Stimulated activated memory B cell treated with anti-CD40 and anti-IgM and Interleukin-4, amounts not matched to agents 10 μg/mL and 1 μg/mL and 100 μg/mL, for 72 hours (primary cell): ENCODE measurements at places on chromosomes 11 and 22.

DNA sequence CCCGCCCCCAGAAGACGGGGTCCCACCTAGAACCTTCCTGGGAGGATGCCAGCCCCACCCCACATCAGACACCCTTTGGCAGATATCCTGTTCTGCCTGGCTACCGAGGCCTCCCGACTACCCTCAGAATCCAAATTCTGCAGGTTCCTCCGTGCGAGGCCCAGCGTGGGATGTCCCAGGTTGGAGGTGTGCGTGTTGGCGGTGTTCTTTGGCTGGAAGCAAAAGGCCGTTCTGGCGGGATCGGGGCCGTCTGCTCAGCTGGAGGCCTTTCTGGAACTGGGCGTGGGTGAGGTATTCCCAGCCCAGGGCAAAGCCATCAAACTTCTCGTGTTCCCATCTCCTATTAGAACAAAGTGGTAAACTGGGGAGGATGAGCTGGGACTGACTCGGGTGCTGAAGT lies 32.6 kb downstream of the NUP50 start:
- ATAC-seq: no peak

GRCh38 chr22:20013382-20013871 lies 3.2 kb downstream of the ARVCF start:
- no peak for ATAC-seq

DNA sequence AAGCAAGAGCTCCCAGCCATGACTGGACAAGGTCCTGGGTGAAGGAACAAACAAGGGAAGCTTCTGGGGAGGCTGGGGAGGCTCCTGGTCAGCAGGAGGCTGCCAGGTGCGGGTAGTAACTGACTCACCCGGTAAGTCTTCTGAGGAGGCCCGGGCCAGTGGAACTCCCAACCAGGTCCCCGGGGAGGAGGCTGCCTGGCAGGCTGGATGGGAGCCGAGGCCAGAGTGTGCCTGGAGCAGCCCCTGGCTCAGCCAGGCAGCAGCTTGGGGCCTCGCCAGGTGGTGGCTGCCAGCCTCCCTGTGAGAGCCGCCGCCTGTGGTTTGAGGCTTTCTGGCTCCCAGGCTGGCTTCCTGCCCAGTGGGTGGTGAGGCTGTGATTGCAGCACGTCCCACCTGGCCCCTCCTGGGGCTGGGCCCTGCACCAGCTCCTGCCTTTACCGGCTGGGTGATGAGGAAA lies 46.2 kb downstream of the IGF2 start:
- ATAC-seq: no peak

DNA sequence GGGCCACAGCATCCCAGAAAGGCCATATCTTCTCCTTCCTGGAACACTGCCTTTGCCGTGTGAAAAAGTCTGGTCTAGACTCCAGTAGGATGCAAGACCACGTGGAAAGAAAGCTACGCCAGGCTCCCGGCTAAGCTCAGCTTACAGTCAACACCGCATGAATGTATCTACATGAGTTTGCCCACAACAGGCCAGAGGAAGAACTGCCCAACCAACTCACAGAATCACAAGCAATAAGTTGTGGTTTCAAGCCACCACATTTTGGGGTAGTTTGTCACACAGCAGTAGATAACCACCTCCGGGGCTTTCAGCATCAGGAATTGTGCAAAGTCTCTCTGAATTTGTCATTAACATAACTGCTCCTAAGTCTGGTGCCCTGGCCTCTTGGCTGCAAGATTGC lies 27.3 kb downstream of the HSPA8 start:
- ATAC-seq: no peak

DNA sequence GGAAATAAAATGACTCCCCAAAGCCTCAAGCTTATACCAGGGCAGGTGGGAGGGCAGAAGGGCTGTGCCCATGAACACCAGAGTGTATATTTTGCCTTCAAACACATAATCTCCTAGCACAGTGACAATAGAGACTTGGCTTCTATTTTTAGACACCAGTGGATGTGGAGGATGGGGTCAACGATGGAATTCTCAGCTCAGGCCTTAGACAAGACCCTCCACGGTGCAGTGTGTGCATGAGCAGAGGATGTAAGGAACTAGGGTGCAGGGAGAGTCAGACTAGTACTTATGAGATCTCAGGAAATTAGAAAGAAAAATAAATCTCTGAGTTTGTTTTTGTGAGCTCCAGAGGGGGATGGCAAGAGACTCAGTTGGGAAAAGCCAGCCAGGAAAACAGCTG lies 113.6 kb upstream of the CADM1 start:
- ATAC-seq: no peak

DNA sequence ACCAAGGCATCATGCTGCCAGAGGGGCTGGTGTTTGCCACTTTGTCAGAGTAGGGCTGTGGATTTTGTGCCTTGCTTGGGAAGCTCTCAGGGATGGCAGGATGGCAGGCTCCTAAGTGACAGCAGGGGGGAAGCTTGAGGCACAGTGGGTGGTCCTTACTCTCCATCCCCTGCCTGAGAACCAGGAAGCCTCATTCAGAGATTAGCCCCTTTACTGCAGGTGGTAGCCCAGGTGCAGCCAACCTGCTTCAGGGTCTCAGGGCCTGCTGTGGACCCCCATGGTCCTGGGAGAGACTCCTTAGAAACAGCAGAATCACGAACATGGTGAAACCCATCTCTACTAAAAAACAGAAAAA lies 8.9 kb upstream of the ST3GAL4 start:
- ATAC-seq: no peak

GRCh38 chr22:48975886-48976285 lies 851.8 kb downstream of the BRD1 start:
- no peak for ATAC-seq
